ENCODE measurements at places on chromosomes 6 and 20.

GRCh38 chr6:164694386-164694785, 615.0 kb downstream of the C6orf118 start:
- DNase-seq = no peak

DNA sequence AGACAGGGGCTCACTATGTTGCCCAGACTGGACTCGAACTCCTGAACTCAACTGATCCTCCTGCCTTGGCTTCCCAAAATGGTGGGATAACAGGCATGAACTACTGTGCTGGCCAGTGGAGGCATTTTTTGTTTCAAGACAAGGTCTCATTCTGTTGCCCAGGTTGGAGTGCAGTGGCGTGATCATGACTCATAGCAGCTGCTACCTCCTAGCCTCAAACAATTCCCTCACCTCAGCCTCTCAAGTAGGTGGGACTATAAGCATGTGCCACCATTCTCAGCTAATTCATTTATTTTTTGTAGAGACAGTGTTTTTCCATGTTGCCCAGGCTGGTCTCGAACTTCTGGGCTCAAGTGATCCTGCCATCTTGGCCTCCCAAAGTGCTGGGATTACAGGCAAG, 17.2 kb downstream of the ENPP3 start:
- DNase-seq = no peak

DNA sequence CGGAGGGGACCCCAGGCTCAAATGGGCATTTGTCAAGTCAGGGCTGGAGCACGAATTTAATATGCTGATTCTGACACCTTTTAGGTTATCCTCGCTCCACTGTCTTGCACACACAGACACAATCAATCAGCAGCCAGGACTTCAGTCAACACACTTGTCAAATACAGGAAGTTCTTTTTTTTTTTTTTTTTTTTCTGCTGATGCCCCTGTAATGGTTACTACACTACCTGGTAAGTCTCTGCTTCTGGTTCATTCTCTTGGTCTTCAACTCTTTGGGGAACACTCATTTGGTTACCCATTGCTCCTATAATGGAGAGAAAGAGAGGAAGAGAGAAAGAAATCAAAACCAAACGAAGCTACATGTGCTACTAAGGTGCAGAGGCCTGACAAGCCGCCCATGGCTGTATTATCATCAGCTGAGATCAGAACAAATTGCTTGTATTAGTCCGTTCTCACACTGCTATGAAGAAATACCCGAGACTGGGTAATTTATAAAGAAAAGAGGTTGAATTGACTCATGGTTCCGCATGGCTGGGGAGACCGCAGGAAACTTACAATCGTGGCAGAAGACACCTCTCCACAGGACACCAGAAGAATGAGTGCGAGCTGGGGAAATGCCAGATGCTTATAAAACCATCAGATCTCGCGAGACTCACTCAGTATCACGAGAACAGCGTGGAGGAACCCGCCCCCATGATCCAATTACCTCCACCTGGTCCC, 11.8 kb downstream of the BCAS1 start:
- DNase-seq = no peak

DNA sequence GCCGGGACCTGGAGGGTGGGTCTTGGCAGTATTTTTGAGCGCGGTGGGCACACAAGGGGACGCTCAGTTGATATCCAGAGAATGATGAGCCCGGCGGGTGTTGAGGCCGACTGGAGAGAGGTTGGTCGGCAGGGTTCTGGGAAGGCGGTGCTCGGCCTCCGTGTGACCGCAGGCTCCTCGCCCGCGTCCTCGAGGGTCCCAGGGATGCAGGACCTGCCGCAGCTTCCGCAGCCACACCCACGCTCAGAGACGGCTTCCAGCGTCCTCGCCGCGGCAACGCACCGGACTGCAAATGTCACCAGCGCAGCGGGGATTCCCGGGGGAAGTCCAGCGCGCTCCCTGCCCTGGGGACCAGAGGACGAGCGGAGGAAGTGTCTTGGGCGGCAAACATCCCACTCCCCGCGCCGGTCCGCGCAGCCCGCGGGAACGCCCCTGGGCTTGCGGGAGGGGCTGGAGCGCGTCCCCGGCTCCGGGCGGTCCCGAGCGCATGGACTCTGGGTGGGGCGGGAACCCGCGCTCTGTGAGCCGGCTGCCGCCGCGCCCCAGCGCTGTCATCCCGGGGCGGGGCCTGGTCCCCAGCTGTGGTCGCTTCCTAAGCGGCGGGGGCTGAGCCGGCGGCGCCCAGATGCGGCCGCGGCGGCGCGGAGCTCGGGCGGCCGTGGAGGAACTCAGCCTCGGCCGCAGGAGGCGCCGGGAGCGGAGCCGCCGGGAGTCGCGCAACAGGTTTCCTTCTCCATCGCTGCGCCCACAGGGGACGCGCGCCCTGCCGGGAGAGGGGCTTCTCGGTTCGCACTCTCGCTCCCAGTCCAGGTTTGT, at the start of gene STX11:
STX11 (plus strand) TSS at position 624 of the 816 bp plus-strand sequence. CDS start 36,111 bp downstream, outside the sequence.
- peak; percentile 56 for DNase-seq

GRCh38 chr6:30450909-30451841, 38.1 kb upstream of the HLA-E start:
- no peak for DNase-seq

DNA sequence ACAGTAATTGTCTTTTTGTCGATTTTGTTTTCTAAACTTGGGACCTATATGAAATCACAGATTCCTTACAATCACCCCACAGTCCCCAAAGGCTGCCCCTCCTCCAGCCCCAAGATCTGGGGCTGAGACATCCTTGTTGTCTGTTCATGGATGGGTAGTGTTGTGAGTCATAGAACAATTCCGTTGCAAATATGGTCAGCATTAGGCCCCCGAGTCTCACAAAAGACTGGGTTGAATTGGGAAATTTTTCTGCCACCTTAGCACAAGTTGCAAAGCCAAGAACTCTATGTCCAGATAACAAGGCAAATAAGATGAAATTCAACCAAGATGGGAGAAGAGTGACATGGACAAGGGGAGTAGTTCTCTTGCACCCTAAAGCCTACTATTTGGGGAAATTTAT, 10.5 kb upstream of the TAB2 start:
- DNase-seq = no peak

DNA sequence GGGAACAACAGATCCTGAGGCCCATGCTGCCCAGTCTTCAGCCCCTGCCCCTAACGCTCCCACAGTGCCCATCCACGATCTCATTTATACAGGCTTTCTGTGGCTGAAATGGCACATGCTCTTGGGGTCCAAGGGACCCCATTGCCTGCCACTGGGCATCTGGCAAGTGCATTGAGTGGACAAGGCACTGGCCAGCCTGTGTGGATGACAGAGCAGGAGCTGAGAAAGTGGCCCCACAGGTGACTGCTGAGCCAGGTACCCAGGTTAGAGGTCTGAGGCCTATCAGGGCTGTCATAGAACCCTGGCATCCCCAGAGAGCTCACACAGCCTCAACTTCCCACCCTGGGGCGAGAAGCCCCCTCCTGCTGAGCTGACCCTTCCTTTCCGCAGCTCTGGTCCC, 86.0 kb upstream of the NXT1 start:
- DNase-seq = no peak

Measured in stimulated activated CD4-positive, alpha-beta T cell treated with anti-CD3 and anti-CD28 coated beads, Interleukin-15, amount 100 ng/mL, for 1 hour (primary cell).